ENCODE measurements at places on chromosomes 7 and 10.
A peak's percentile ranks its signal among the peaks of the same experiment; 100 is the strongest.

GRCh38 chr10:27698961-27699360 is 46.7 kb downstream of the MKX start:
- DNase-seq = no peak

- no peak for DNase-seq
Observed at GRCh38 chr7:24896031-24896501, 83.9 kb downstream of the OSBPL3 start.

- DNase-seq = no peak
Observed at GRCh38 chr10:6202098-6202683, 541 bp upstream of the PFKFB3 start.

- no peak for DNase-seq
Observed at GRCh38 chr10:60209874-60210570, 179.7 kb downstream of the ANK3 start.

- DNase-seq = no peak
Observed at GRCh38 chr7:158415316-158415715, 172.3 kb downstream of the PTPRN2 start.

- no peak for DNase-seq
Observed at GRCh38 chr7:155509359-155509724, 37.0 kb downstream of the CNPY1 start.

GRCh38 chr10:121514141-121514865 is 83.9 kb downstream of the FGFR2 start:
- DNase-seq = no peak

DNA sequence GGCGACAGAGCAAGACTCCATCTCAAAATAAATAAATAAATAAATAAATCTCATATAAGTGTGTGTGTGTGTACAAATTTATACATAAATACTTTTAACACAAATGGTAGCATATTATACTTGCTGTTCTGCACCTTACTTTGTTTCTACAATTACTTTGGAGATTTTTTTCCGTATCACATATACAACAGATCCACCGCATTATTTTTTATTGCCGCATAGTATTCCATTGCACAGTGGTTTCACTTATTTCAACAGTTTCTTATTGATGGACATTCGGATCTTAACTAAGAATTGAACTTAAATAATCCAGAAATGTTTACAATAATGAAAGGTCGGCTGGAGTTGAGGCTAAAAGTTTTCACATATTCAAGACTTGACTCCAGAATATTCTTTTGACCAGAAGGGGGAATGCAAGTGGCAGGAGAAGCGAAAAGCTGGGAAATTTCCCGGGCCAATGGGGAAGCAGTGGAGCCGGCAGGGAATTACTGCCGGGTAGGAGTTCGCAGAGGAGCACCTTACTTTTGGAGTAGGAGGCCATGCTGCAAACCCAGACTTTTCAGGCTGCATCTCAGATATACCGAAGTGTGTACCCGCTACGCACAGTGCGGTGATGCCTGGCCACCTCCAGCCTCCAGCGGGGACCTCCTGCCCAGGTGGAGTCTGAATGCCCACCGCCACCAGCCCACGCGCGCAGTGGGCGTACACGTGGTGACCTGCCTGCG is 415 bp upstream of the CNNM1 start:
- no peak for DNase-seq

DNA sequence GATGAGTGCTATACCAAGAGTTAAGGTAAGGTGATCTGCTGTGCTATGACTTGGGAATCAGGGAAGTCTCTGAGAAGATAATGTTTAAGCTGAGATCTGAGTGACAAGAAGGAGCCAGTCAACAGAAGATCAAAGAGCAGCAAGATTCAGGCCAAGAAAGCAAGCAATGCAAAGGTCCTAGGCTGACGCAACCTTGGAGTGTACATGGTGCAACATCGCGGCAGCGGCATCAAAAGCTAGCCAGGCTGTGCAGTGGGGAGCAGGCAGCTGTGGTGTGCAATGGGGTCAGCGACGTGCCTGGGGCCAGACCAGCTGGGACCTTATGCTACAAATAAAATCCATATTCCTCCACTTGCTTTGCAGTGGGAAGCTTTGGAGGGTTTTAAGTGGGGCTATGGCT is 324.1 kb downstream of the LRMDA start:
- no peak for DNase-seq

DNA sequence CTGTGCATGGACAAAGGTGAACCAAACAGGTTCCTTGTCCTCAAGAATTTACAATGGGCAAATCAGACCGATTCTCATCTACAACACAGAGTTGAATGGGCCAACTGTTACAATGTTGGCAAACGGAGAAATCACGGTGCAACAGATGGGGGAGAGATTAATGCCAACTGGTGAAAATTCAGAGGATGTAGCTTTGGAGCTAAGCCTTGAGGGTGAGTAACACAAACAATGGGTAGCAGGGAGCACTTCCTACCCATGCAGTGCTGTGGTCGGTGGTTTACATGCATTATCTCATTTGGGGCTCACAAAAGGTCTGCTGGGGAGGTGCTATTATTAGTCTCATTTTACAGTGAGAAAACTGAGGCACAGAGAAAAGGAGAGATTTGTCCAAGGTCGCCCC is 902 bp upstream of the NFE2L3 start:
- DNase-seq = no peak

DNA sequence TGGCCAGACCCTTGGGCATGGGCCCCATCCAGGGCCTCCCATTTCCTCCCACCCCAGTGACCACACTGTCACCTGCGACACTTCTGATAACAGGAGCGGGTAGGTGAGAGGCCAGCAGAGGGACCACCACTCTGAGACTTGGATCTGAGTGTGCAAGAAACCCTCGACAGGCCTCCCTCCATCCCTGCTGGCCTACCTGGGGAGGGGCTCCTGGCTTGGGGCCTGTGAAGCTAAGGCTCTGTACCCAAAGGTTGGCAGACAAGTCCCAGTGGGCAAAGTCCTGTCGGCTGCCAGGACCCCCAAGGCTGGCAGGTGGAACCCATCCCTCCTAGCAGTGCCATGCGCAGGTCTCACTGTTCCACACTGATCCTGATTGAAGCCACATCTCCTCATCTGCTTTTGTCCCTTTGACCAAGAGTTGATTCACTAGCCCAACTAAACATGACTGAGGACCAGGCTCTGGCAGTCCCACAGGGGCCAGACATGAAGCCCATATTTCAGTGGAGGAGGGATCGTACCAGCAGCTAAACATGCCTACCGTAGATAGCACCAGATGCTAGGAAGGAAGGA is 1.2 kb upstream of the PGAM2 start:
- DNase-seq = no peak

DNA sequence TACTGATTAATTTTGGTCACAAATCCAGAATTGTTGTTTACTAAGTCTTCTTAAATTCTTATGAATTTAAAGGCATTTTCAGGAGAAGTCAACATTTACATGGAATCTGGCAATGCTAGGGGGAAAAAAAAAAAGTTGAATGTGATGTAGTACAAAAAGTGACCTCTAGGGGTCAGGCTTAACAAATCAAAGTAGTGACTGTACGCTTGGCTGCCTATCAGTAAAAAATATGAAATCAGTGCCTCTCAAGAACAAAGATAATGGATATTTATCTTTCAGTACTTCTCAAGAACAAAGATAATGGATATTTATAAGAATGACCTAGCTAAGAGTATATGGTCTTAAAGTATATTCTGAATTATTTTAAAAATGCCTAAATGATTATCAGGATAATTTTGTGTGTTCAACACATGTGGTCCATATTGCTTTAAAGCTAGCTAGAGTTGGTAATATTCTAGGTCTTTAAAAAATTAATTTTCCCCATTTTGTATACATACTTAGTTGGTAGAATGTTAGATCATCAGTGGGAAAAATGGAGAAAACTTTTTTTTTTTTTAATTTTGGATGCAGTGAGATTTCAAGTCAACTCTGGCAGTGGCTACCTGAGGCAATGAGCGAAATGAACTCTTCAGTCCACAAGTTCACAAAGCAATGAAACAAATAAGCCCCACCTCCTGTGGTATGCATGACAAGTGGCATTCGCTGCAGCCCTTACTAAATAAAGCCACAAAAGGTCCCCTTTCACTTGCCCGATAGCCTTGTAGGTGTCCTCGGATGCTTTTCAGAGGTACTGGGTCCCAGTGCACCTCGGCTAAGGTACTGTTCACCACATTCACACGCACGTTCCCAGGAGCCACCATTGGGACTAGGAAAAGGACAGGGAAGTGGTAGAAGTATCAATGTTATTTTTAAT is 51.2 kb upstream of the LAMB4 start:
- peak; percentile 38 for DNase-seq

GRCh38 chr10:79318369-79318768 is 28.9 kb upstream of the PPIF start:
- DNase-seq = no peak

DNA sequence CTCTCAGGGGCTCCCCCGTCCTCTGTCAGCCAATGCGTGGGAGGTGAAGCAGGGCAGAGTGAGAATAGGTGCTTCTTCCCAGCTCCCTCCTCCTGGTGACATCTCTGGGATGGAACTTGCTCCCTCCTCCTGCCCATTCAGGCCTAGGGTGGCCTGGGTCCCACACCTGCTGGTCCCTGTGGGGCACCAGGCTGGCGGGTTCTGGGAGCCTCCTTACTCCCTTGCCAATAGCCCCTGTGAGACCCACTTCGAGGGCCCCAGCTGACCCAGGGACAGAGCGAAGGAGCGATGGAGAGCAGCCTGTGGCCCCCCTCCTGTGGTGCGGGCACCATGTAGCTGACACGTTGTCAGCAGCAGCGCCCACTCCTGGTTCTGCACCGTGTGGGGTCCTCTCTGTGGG is 512.6 kb downstream of the GLRX3 start:
- no peak for DNase-seq

DNA sequence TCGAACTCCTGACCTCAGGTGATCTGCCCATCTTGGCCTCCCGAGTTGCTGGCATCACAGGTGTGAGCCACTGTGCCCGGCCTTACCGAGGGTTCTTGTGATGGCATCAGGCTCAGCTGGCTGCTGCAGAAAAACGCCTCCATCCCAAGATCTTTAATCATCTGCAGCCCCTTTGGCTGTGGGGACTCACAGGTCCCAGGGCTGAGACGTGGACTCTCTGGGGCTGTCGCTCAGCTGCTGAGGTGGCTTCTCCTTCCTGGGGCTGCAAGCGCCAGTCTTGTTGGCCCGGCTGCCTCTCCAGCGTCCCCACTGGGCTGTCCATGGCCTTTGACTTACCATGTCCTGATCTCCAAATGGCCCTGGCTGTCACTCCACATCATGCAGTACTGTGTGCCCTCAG is 20.0 kb downstream of the AMZ1 start:
- DNase-seq = no peak

DNA sequence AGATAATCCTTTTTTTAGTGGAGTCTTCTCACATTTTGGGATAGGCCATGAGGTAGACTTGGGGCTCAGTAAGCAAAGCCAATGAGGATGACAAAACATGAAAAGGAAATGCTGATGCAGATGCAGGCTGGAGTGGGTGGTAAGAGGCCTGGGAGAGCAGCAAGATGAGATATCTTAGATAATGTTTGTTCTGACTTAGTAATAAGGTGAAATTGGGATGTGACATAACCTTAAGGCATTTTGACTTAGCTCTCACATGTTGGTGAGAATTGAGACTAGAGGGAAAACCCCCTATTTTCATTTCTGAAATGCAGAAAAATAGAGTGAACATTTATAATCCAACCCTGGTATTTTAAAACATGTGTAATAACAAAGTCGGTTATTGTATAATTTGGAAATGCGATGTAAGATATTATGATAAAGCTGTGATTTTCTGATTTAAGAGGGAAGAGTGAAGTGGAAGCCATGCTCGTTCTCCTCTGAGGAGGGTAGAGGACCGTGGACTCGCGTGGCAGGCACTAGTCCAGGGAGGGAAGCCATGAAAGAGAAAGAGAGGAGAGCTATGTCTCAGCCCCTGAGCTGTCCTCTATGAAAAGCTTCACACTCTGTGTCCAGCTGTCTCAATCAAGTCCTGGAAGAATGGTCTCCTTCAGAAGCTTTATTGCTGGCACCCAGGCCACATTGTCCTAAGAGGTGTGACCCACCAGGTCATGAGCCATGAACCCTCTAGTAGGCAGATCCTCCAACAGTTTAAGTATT is 57.3 kb downstream of the ST7 start:
- DNase-seq = no peak

DNA sequence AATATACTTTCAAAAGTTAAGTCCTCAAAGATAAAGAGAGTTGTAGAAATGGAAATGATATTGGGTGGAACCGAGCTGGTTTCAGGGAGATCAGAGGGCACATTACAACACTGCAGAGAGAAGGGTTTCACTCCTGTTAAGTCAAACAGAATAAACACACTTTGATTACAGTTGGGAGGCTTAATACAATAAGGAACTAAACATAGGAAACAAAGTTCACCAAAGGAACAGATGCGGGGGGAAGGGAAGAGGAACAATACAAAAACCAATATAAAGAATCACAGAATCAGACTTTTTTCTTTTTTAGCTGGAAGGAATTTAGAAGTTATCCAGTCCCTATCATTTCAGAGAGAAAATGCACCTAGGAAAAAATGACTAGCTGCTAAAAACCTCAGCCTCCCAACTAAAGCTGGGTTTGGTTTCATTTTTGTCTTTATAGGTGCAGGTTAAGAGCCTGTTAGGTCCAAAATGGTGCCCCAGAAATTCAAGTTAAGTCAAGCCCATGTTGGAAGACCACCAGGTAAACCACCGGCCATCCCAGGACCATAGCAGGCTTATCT is 81.9 kb downstream of the DNMBP start:
- DNase-seq = no peak

GRCh38 chr7:135877805-135878204 is 99.4 kb downstream of the MTPN start:
- DNase-seq = peak; percentile 26

DNA sequence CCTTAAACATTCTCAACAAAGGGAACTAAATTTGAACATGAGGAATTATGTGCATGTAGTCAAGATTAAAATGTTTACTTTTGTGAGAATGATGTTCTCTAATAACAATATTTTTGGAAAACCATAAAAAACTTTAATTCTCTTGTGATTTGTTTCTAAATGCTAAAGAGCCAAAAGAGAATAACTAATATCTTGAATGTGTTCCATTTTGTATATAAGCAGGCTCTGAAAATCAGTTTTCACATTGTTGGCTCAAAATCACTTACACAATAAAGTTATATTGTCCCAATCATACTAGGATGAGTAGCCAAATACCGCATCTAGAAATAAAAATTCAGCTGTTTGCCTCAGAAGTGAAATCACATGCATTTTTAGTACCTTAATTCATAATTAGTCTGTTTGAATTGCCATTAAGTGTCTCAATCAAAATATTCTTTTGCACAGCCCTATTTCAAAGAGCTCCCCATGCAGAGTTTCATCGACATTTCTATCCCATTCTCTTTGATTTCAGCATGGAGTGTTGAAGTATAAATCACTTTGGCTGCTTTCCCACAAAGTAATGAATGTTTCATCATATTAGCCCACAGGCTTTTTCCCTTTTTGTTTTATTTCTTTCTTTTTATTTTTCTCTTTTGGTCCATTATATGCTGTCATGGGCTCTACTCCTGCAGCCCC is 420.3 kb upstream of the POM121L12 start:
- no peak for DNase-seq

DNA sequence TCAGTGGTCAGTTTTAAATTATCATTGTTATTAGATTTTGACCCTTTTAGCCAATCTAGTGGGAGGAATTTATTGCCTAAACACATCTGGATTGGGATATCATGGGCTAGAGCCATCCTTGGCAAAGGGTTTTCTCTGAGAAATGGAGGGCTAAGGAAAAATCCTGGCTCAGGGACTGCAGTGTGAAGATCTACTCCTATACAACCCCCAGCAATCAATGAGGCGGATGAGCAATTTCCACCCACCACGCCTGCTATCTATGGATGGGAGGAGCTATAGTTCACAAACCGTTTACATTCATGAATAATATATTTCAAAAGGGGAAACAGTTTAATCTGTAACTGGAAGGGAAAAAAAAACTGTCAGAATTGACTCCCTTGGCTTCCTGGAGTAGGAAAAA is 2.7 kb downstream of the CAV1 start:
- DNase-seq = no peak

- DNase-seq = no peak
Observed at GRCh38 chr10:47045331-47045861, 134.2 kb downstream of the PTPN20 start.

- DNase-seq = no peak
Observed at GRCh38 chr10:113441220-113441619, 111.6 kb upstream of the HABP2 start.

All from fibroblast of skin of left quadriceps (primary cell).